ENCODE measurements at places on chromosomes 12 and 14. TPM values are rescaled to one million over a fixed set of nuclear protein-coding genes. Genes with fewer than 3 reads are reported as not detected.

DNA sequence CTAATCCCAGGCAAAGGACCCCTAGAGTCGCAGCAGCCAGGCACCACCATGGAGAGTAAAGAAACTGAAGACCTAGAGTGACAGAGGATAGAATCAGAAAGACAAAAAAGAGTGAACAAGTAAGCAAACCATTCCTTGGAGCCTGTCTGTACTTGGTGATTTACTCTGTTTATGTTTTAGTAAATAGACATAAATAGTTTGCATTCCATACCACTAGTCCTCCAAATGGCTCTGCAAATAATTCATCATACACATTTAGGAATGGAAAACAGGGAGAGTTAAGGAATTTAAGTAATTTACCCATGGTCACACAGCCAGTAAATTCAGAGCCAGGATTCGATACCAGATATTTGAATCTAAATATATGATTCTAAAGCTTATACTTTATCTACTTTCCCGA lies 2.8 kb downstream of the OLR1 start:
- no peak for DNase-seq

DNA sequence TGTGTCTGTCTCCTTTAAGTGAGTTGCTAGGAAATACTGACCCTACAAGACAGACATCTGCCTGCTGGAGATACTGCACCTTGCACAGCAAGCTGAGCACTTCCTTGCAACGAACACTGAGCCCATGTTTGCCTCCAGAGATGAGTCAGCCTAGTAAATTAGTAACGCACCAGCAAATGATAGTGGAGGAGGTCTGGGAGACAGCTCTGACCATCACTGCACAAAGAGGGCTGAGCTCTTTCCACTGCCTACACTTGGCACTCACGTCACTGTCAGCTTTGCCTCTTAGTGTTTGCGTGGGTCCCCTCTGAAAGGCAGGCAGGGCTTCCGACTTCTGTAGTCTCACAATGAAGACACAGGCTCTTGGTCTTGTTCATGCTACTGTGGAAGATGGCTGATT lies 109.0 kb downstream of the APAF1 start:
- DNase-seq, result no peak

Gene FGF23
- total RNA-seq, result not detected

Gene HOXC4
- not detected for total RNA-seq

DNA sequence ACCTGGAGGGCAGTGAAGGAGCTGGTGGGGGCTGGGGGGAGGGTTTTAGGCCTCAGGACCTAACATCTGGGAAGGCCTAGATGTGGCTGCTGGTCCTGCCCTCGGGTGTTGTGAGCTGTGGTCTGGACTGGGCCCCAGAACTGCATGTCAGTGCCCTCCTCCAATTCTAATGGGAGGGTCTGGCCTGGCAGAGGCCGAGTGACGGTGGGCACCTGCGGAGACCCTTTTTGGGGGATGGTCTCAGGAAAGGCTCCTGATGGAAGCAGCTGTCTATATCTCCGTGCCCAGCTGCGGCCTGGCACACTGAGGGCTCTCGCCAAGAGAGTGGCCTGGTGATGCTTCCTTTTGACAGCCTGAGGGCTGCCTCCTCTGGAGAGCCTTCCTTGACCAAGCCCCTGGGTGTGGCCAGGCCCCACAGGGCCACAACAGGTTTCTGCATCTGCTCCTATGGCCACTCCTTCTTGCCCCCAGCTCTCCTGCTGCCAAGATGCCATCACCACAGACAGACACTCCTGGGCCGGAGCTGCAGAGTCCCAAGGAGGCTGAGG lies 5.3 kb downstream of the EXOC3L4 start:
- no peak for DNase-seq

DNA sequence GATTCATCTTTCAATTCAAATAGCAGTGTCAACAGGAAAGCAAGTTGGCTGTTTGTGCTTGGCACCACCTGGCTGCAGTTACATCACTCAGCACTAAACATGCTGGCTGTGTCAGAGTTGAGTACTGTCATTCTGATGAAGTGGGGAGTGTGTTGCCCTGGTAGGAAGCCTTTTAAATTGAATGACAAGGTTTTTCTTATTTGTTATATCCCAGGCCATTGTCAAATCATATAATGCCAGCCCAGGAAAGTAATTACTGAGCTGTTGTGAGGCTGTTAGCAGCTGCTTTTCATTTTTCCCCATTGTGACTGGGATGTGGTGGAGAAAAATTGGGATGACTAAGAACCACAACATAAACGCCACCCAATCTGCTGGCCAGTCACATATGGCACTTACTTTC lies 106.5 kb upstream of the PRKD1 start:
- no peak for DNase-seq

- peak; percentile 14 for DNase-seq
Observed at GRCh38 chr12:93098077-93098476, 169.0 kb upstream of the EEA1 start.

DNA sequence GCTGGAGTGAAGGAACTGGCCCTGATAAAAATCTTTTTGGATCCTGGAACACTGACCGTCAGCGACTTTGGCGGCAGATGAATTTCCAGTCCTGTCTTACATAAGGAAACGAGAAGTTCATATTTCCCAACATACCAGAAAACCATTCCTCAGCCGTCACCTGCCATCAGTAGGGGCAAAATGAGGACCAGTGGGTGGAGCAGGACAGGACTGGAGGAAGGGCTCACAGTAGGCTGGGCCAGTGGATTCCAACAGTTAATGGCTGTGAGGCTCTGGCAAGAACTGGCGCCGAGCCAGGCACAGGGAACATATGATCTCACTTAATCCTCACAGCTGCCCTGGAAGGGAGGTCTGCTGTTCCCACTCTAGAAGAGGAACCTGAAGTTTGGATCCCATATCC lies 67.2 kb upstream of the FAM181A start:
- DNase-seq, result no peak

- no peak for DNase-seq
Observed at GRCh38 chr14:26204728-26205479, 392.9 kb downstream of the NOVA1 start.

DNA sequence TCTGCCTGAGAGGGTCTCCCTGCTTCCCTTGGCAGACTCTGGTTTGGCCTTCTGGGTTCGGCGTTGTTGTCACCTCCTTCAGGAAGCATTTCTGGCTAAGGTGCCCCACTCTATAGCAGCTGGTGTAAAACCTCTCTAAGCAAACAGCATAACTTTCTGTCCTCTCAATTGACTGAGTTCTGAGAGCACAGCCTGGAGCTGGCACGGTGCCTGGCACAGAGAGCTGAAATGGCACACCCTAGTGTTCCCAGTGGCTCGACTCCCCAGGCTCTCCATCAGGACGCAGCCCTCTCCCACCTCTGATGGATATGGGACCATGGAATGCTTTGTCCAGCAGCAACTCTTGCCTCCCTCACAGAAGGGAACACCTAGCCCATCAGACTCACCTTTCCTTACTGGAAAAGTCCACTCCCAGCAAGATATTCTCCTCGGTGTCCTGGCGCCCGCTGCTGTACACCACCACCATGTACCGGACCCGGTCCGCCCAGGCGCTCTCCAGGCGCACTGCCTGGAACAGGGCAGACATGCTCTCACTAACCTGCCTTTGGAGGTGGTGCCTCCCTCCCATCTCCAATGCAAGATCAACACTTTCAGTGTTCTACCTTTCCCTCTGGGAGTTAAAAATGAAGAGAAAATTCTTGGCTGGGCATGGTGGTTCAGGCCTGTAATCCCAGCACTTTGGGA lies 40.6 kb downstream of the SSH1 start:
- DNase-seq, result no peak

GRCh38 chr12:102497743-102498142 lies 17.4 kb upstream of the IGF1 start:
- DNase-seq, result no peak

- DNase-seq, result no peak
Observed at GRCh38 chr14:87840906-87841305, 152.1 kb downstream of the GALC start.

- DNase-seq, result peak; percentile 66
Observed at GRCh38 chr14:23068789-23069412, 11.6 kb upstream of the CDH24 start.

GRCh38 chr12:131116468-131117117 lies 162.9 kb downstream of the ADGRD1 start:
- no peak for DNase-seq

- DNase-seq, result no peak
Observed at GRCh38 chr12:64737539-64737938, 21.7 kb downstream of the GNS start.

Gene GPR65
- 14.9 TPM for total RNA-seq

GRCh38 chr12:6363330-6364043 lies 11.9 kb downstream of the SCNN1A start:
- peak; percentile 72 for DNase-seq

Gene GPR132
- 43.4 TPM for total RNA-seq

Gene METTL3
- 46.5 TPM for total RNA-seq

GRCh38 chr12:122276242-122276641 lies 9.9 kb upstream of the VPS33A start:
- no peak for DNase-seq

Gene DIABLO
- 95.8 TPM for total RNA-seq

DNA sequence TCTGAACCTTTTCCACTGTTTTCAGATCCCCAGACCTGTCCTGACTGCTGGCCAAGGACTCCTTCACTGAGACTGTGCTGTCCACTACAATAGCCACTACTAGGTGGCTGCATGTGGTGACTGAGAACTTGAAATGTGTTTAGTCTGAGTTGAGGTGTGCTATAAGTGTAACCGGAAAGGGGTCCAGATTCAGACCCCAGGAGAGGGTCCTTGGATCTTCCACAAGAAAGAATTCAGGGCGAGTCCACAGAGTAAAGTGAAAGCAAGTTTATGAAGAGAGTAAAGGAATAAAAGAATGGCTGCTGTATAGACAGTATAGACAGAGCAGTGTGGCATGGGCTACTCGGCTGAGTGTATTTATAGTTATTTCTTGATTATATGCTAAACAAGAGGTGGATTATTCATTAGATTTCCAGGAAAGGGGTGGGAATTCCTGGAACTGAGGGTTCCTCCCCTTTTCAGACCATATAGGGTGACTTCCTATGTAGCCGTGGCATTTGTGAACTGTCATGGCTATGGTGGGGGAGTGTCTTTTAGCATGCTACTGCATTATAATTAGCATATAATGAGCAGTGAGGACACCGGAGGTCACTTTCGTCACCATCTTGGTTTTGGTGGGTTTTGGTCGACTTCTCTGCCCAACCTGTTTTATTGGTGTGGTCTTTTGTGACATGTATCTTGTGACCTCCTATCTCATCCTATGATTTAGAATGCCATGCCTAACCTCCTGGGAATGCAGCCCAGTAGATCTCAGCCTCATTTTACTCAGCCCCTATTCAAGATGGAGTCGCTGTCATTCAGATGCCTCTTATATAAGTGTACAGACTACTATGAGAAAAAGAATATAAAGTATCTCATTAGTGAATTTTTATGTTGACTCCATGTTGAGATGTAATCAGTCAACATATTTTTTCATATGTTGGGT lies 70.0 kb upstream of the SRSF5 start:
- DNase-seq, result no peak

Gene CATSPERB
- 2.2 TPM for total RNA-seq

DNA sequence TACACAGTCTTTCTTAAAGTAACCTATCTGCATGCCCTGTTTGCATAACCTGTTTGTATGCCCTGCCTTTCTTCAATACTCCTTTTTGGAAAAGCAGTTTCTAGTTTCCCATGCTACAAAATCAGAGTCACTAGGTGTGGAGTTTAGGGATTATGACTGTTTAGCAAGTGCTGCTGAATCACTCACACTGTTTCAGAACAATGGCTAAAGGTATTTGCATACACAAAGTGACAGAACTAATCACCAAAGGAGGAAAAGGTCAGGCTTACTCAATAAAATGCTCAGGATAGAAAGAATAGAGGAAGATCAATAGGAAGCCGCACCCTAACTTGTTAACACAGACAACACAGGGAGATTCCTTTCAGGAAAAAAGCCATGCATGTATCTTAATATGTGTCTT lies 19.4 kb downstream of the EGLN3 start:
- no peak for DNase-seq

Gene KRT8
- total RNA-seq, result 3.2 TPM

Gene TAS2R13
- total RNA-seq, result 1.4 TPM

Gene SOX5
- 1.4 TPM for total RNA-seq

GRCh38 chr12:91813701-91814100 lies 331.9 kb downstream of the BTG1 start:
- no peak for DNase-seq

- DNase-seq, result no peak
Observed at GRCh38 chr14:88823968-88824313, 510 bp upstream of the TTC8 start.

Gene RNASE11
- not detected for total RNA-seq

Gene OR9K2
- not detected for total RNA-seq

DNA sequence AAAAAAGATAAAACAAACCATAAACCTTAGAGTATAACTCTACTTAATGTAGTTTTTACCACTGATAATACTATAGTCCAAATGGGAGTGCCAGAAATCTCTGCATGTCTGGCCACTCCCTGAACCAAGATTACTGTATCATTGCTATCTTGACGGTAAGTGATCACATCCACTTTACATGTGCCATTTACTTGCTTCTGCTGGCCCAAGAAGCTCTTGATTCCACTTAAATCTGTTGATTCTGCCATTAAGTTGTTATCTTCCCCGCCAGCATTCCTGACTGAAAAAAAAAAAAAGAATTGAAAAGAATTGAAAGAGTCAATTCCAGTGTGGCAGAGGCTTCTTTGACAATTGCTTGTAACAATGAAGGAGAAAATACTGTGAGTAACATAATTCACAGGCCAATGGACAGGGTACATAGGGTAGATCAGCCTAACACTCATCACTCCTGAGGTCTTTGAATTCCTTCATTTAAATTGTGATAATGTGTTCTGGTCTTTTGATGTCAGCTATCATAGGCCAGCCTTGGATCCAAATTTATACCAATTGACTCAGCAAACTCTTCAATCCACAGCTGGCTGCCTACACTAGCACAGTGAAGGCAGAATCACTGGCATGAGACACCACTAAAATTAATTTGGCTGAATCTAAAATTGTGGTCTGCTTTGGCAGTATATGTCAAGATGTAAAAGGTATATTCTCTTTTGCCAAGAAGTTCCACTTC lies 665.2 kb upstream of the FLRT2 start:
- DNase-seq, result no peak

Gene SERPINA12
- total RNA-seq, result not detected

GRCh38 chr12:60693019-60693626 lies 1097.3 kb downstream of the SLC16A7 start:
- no peak for DNase-seq

DNA sequence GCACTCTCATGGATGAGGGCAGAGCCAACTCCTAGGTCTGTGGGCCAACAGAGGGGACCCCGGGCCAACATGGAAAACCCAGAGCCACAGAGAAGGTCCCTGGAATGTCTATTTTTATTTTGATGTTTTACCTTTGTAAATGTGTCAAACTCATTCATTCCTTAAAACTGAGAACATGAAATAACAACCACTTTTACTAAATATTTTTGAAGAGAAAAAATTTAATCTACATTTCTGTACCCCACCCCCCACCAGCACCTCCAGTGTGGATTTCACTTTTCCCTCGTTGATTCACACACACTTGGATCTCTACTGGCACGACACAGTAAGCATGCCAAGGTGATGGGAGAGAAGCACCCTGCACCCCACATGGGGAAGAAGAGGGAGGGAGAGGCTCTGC lies 6.7 kb downstream of the KRT77 start:
- no peak for DNase-seq

DNA sequence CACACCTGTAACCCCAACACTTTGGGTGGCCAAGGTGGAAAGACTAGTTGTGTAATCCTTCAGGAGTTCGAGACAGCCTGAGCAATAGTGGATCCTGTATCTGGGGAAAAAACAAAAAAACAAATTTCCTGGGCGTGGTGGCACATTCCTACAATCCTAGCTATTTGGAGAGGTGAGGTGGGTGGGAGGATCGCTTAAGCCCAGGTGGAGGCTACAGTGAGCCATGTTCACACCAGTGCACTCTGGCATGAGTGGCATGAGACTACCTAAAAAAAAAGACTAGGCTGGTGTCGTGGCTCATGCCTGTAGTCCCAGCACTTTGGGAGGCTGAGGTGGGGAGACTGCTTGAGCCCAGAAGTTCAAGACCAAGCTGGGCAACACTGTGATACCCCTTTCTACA lies 17.2 kb downstream of the PTGES3 start:
- DNase-seq, result no peak

Measured in T-helper 17 cell (primary cell).